ENCODE measurements at places on chromosomes 5 and 9.

- no peak for DNase-seq
These were observed 283.4 kb downstream of the GADD45G start for GRCh38 chr9:89888233-89888632.

- DNase-seq, result no peak
These were observed 1.3 kb downstream of the NOTCH1 start for GRCh38 chr9:136544548-136544963.

- no peak for DNase-seq
These were observed 78.4 kb downstream of the TSPAN17 start for GRCh38 chr5:176725521-176726280.

DNA sequence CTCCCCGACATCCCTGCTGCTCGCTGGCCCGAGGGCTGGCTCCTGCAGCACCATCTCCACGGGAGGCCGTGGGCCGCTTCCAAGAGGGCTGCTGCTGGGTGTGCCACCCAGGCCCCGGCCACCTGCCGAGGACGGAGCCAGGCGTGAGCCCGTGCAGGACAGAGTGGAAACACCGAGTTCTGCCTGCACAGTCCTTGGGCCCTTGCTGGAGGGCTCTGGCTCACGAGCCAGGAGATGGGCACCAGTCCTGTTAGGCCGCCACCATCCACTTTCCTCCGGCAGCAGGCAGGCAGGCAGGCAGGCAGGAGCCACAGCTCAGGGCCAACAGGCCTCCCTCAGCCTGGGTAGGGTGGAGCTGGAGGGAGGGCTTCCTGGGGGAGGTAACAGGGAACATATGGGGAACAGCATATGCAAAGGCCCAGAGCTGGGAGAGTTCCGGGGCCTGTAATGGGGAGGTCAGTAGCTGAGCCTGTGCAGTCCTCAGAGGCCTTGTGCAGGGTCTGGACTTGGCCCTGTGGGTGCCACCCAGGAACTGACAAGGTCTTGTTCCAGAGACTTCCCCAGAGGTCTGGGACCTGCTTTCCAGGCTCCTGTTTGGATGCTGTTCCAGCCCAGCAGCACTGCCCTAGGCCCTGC lies 31.9 kb downstream of the RXRA start:
- no peak for DNase-seq

GRCh38 chr5:136082390-136083193 lies 50.1 kb upstream of the SMAD5 start:
- no peak for DNase-seq

DNA sequence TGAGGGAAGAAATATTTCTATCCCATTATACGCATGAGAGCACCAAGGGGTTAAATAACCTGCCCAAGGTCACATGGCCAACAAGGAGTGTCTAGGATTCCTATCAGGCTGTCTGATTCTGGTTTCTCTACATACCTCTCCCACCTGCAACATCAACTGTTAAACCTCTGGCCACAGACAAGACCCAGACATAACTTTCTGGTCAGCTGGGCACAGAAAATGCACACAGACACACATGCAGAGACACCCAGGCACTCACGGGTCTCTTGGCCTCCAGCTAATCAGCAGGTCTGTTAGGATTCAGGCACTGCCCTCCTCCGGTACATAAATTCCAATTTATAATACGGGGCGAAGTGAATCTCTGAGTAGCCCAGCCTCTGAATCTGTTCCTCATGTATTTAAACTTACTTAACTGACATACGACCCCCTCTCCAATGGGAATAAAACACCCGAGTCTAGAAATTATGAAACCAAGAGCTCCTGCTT lies 1.5 kb downstream of the SEPTIN8 start:
- peak; percentile 19 for DNase-seq

DNA sequence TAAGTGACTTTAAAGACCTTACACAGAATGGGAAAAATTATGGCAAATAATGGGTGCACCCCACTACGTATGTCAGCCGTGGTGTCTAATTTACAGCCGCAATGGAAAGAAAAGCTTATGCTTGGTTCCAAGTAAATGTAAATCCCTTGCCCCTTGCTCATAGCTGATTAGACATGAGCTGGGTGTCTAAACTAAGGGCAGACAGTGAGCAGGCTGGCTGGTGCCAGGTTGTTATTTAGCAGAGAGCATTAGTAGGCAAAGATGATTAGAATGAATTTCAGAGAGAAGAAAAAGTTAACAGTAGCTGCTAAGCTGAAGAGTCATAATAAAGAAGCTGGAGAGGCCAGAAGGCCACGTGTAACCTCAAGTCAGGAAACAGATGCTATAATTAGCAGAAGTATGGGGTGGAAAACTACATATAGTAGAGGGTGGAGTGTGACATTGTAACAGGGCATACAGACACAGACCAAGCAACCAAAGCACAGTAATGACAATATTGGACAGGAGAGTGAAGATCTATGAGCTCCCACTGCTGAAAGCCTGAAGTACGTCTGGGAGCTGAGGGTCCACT lies 257.7 kb downstream of the MCTP1 start:
- no peak for DNase-seq

DNA sequence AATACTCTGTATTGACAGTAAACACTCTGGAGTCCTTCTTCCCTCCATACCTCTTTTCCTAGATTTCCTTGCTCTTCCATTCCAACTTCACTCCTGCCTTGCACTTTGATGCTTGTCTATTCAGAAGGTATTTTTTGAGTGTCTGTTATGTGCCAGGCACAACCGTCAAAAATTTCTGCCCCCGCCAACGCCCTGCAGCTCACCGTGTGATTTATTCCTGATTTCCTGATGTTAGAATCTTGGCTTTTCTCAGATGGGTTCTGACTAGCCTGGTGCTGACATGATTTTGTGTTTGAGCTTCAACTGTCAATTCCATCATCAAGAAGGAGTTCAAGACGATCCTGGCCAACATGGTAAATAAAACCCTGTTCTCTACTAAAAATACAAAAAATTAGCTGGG lies 297.5 kb downstream of the AGTPBP1 start:
- DNase-seq, result no peak

DNA sequence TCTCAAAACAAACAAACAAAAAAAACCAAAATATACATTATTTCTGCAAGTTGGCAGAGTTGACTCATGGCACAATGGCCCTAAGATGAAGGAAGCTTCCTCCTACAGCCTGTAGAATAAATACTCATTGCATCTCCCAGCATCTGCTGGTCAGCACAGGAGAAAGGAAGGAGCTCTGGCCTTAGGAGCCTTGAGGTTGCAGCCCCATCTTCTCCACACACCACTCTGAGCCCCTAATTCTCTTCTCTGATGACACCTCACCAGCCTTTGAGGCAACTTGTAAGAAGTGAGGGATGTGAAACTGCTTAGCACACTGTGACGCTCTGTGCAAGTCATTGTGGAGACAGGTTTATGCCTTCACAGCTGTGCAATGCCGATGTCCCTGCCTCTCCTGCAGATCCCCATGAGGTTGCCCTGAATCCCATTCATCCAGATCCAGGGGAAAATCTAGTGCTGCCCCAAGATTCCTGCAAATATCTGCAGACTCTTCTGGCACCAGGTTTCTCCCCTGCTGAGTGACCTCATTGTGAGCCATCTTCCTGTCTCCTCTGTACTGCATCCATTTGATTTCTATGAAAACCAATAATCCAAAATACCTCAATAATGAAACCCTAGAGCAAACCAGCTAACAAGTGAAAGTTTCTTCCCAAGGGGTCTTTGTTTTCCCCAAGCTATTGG lies 65.3 kb upstream of the TGFBR1 start:
- no peak for DNase-seq

GRCh38 chr5:25339541-25339940 lies 694.8 kb upstream of the CDH10 start:
- DNase-seq, result no peak

DNA sequence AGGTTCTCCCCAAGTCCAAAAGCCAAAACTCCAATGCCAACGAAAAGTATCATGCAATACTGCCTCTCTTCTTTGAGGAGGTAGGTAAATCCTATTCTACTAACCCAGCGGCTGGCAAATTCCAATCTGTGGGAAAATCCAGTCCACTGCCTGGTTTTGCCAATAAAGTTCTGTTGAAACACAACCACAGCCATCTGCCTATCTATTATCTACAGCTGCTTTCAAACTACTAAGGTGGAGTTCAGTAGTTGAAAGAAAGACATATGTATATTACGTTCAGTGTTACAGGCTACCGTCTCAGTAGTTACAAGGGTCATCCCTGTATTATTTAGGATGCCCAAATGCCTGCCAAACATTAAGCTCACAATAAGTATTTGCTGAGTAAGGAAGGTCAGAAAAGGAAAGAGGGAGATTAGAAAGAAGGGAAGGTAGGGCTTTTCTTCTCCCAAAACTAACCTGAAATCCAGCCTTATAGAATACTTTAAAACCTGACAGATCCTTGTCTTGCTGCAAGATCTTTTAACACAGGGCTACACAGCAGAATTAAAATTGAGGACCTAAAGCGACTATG lies 16.2 kb downstream of the ARL15 start:
- DNase-seq, result no peak

DNA sequence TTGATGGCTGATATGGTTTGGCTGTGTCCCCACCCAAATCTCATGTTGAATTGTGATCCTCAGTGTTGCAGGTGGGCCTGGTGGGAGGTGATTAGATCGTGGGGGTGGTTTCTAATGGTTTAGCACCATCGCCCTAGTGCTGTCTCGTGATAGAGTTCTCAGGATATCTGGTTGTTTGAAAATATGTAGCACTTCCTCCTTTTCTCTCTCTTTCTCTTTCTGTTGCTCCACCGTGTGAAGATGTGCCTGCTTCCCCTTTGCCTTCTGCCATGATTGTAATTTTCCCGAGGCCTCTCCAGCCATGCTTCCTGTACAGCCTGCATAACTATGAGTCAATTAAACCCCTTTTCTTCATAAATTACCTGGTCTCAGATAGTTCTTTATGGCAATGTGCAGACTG lies 111.6 kb downstream of the SREK1 start:
- DNase-seq, result no peak

- DNase-seq, result no peak
These were observed 61.3 kb downstream of the RAPGEF1 start for GRCh38 chr9:131678499-131679111.

GRCh38 chr5:61933787-61934626 lies 372.0 kb upstream of the KIF2A start:
- peak; percentile 34 for DNase-seq

GRCh38 chr5:91142819-91143218 lies 240.3 kb downstream of the ARRDC3 start:
- no peak for DNase-seq

- DNase-seq, result no peak
These were observed 49.3 kb downstream of the SREK1 start for GRCh38 chr5:66193419-66193818.

DNA sequence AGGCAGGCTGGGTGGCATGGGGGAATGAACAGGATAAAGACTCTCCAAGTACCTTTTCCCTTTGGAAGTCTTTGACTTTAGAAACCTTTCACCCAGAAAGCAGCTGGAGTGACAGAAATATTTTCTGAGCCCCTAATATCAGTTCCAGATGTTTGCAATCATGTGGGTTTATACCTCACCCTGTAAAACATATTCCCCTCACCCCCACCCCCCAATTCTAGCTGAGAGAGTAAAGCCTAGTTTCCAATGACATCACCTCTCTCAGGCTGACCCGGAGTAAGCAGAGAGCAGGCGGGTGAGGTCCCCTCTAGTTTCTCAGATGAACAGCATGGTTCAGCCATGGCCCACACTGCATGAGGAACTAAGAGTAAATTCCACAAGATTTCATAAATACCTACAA lies 82.9 kb upstream of the TRIM32 start:
- DNase-seq, result no peak

- DNase-seq, result no peak
These were observed 71.3 kb downstream of the TMC1 start for GRCh38 chr9:72592502-72593403.

GRCh38 chr9:120711841-120712538 lies 2.3 kb downstream of the MEGF9 start:
- no peak for DNase-seq

GRCh38 chr5:58447226-58447625 lies 12.7 kb downstream of the PLK2 start:
- DNase-seq, result no peak

- no peak for DNase-seq
These were observed 260.1 kb downstream of the EBF1 start for GRCh38 chr5:158839638-158840037.

DNA sequence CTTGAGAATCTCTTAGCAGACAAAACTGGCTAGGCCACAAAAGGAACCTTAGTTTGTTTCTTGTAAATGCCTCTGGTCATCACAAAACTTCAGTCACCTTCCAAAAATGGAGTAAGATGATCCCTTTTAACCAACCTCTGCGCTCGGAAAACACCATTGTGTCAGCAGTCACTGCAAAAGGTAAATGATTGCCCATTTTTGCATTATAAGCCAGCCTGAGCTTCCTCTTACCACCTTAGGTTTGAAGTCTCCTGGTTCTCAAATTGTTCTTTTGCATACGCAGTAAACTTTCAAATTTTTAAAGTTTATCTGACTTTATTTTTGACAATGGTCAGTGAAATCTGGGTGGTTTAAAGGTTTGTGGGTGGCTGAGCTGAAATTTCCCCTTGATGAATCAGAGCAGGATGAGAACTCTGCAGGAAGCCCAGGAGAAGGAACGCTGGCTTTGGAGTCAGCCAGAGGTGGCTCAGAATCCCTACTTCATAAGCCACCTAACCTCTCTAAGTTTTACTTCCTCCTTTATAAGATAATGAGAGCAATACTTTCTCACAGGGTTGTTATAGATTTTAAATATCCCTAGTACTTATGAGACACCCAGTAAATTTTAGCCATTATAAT lies 131.4 kb downstream of the MED10 start:
- no peak for DNase-seq

GRCh38 chr5:141514330-141515133 lies 25.7 kb downstream of the PCDHGC5 start:
- DNase-seq, result no peak

DNA sequence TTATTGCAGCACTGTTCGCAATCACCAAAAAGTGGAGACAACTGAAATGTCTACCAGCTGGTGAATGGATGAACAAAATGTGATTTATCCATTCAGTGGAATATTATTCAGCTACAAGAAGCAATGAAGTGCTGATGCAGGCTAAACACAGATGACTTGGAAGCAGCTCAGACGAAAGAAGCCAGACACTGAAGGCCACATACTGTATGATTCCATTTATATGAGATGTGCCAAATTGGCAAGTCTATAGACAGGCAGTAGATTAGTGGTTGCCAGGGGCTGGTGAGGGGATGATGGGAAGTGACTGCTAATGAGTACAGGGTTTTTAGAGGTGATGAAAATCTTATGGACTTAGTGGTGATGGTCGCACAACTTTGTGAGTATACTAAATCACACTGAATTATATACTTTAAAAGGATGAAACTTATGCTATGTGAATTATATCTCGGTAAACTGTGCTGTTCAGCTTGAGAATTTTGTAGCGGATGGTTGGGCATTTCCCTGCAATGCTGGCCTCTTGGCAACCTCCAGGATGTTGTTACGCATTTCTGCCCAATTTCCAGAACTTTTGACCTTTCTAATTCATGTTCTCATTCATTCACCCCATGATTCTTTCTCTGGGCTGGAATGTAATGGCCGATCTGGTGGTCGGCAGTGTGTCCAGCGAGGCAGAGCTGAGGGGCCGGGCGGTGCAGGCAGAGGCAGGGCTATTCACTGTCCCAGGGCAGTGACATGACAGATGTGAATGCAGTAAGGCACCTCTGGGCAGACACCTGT lies 22.0 kb upstream of the WNK2 start:
- no peak for DNase-seq

- no peak for DNase-seq
These were observed 163.7 kb downstream of the ELAVL2 start for GRCh38 chr9:23662320-23662719.

All from cerebellar nuclear complex (tissue), 1 donor.